ENCODE measurements at places on chromosomes 3 and 15.

GRCh38 chr3:13013994-13014754, 59.1 kb downstream of the IQSEC1 start:
- DNase-seq = no peak

DNA sequence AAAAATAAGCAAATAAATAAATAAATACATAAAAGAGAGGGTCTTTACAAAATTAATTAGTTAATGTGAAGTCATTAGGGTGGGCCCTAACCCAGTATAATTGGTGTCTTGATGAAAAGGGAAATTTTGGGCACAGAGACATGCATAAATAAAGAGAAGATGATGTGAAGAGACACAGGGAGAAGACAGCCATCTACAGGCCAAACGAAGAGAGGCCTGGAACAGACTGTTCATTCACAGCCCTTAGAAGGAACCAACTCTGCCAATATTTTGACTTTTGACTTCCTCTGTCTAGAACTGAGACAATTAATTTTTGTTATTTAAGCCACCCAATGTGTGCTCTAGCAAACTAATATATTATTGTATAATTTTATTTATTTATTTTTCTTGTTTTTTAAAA, 29.6 kb upstream of the SELENOK start:
- no peak for DNase-seq

DNA sequence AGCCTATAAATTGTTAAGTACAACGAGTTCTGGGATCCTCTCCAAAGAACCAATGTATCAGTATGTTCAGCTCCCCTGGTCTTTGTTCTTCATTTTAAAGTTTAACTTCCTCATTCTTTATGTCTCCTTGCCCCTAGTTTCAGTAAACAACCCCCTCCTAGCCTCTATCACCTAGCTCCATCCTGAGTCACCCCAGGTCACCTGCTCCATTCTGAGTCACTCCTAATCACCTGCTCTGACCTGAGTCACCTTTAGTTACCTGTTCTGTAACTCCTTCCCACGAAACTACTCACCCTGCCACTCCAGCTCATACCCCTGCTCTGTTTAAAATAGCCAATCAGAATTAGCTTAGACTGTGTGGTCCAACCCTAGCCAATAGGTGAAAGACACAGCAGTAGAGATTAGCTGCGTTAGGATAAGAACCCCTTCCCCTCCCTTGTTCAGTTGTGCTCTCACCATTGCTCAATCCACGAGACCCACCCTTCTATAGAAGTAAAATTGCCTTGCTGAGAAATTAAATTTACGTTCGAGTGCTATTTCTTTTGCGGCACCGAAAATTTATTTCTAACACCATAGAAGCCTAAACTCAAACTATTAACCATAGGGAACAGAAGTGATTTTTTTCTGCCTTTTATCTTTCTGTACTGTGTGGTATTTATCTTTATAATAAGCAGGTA, 245.0 kb upstream of the ADAMTS9 start:
- no peak for DNase-seq

DNA sequence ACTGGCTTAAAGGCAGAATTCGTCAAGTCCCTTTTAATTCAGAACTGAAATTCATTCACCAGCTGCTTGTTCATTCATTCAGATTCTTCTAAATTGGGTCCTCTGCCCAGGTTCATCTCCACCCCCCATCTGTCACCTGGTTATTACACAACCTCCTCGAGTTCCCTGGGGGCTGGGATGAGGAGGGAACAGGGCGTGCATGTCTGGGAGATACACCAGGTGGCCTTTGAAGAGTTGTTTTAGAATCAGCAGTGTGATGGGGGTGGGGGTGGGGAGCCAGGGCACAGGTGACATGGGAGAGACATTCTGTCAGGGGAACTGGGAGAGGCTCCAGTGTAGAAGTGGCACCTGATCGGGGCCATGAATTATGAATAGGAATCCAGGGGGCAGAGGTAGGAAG, 8.2 kb downstream of the SNX33 start:
- no peak for DNase-seq

GRCh38 chr3:12141350-12141749, 17.4 kb downstream of the TIMP4 start:
- DNase-seq = no peak

- DNase-seq = no peak
Observed at GRCh38 chr3:184717399-184717983, 5.6 kb upstream of the MAGEF1 start.
